NCI-H2081 treated with DMSO at 0.1 percent for 48 hours (cell line): ENCODE measurements at places on chromosomes 3 and 15.

DNA sequence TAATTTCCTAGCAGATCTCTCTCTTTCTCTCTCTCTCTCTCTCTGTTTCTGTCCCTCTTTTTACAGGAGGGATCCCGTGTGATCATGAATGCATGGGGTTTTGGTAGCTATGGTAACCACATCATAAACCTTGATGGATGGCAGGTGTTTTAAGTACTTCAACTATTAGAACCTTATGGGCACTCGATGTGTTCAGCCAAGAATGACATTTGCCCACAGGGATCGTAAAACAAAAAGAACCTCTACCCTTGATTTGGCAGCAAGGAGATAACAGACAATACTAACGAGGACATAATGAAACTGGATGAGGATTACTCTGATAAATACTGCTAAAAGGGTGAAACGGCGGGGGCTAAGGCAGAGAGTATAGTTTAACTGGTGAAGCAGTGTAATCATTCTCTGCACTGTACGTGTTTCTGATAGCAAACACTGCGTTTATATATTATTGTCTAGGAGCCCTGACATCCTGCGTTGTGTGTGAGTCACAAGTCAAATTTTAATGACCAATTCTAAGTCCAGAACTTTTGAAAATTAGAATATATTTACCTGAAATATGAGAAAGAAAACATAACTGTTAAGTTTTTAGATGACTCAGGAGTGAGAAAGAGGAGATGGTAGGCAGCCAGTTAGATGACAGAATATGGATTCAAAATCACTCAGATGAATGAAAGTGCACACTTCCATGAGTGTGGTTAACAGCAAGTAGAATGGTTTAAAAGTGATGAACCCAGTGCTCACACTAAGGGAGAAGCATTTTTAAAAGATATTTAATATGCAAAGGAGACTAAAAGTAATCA is 80.3 kb downstream of the OTOL1 start:
- DNase-seq = peak; percentile 89

- no peak for DNase-seq
Observed at GRCh38 chr3:71090207-71090606, 493.3 kb downstream of the FOXP1 start.

DNA sequence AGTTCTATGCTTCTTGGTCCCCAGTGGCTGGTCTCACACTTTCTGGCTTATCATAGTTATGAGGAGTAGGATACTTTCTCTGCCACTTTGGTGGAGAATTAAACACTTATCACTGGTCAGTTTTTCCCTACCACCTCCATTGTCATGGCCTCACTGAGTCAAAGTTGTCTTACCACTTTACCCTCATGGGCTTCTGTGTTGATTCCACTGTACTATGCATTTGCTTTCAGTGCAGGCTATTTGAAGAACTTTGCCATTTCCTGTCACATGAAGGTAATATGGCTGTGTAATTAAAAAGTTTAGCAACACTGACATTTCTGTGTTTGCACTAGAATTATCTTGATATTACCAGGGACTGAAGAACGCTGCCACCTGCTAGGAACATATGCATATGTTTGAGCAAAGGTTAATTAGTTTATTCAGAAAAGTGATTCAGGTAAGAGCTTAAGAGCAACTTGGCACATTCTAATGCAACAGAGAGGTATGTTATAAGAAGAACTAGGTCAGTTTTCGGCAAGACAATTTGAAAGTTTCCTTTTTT is 377.3 kb downstream of the PDCD6IP start:
- DNase-seq = peak; percentile 65

- DNase-seq = no peak
Observed at GRCh38 chr3:48656061-48656840, 6.4 kb downstream of the CELSR3 start.

DNA sequence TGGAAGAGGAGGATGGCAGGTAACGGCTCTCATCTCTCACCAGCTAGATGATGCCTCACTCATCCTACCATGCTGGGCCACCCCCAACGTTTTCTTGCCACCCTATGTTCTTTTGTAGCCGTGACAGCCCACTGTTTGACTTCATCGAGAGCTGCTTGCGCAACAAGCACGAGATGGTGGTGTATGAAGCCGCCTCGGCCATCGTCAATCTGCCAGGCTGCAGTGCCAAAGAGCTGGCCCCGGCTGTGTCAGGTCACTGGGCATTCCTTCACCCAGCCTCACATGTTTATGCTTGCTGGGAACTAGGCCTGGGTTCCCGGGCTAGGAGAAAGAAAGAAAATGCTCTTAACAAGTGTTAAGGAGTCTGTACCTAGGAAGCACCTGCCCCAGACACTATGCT is 8.2 kb downstream of the COPG1 start:
- DNase-seq = no peak

- DNase-seq = no peak
Observed at GRCh38 chr3:9703736-9704346, at the start of gene CPNE9. Gene CPNE9, plus strand, starts transcription at chr3:9703833. Its CDS starts 164 bp downstream, at chr3:9703997.

- peak; percentile 86 for DNase-seq
Observed at GRCh38 chr3:184050217-184050847, 2.5 kb upstream of the HTR3C start.

GRCh38 chr3:120678331-120678947 is 3.6 kb downstream of the HGD start:
- no peak for DNase-seq

DNA sequence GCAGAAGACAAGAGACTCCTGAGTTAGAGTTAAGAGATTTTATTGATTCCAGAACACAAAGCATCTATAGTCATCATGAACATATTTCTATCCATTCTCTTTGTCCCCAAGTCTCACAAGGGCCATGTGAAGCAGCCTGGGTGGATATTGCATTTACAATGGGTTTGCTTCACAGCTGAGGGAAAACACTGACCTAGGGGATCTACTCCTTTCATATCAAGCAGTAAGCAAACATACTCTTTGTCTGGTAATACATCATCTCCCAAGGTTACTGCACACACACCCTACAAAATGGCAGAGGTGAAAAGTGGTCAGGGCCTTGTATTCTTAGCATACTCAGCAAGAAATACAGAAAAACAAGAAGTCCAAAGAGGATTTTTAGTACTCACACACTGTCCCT is 267.7 kb upstream of the BCHE start:
- no peak for DNase-seq

DNA sequence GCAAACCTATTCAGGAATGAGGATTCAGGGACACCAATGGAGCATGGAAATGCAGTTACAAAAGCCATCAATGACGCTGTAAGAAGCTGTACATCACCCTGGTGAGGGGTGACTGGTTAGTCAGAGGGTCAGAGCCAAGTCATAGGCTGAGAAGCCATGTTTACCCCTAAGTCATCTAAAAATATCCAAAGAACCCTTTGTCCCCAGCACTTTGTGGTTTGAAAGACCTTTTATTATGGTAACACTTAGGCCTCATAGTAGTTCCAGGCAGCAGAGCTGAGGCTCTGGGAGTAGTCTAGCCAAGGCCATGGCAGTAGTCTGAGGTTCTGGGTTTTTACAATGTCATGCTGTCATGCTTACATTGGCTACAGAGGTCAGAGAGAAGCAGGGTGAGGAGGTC is 131.2 kb downstream of the CTNNB1 start:
- no peak for DNase-seq

DNA sequence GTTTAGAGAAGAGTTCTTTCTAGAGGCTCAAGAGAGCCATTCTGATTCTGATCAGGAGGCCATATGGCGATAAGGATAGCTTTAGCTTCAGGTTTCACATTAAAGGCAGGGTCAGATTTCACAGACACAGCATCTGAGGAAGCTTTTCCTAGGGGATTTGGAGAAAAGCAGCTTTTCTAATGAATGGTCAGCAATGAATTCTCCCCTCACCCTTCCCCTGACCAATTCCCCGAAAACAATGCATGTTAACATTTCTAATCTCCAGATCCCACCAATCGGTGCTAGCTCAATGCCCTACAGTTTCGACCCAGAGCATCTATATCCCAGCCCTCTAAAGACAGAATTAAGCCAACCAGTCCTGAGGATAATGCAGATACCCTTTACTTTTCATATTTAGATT is 9.8 kb downstream of the AGBL1 start:
- DNase-seq = no peak
